ENCODE measurements at places on chromosomes 3 and 15.

DNA sequence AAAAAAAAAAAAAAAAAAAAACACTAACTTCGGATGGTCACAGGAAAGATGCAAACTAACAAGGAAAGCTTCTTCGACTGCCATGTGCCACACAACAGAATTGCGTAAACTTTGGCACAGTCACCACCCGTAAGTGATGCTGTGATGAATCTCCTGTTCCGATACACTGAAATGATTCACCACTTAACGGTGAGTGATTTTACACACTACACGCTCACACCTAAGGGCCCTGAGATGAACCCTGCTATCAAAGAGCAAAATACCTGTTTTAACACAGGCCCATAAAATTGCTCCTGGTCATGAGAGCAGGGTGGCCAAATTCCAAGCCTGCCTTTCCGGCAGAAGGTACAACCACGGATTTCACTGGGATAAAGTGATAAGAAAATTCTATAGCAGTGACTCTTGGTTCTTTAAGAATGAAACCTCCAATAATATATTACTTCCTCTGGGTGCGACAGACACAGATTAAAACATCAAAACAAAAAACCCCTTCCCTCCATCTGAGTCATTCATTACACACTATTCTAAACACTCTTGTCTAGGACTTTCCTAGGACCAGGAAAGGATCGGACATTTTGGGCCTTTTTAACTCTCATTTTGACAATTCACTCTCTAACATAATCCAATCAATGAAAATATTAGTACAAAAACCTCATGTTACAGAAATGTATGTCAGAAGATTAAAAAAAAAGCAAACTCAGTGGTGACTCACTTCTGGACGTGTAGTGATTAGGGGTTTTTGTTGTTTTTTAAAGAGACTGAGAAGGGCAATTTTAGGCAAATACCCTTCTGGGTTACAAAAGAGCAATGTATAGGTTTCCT, 28.3 kb downstream of the LRIG1 start:
- no peak for DNase-seq

DNA sequence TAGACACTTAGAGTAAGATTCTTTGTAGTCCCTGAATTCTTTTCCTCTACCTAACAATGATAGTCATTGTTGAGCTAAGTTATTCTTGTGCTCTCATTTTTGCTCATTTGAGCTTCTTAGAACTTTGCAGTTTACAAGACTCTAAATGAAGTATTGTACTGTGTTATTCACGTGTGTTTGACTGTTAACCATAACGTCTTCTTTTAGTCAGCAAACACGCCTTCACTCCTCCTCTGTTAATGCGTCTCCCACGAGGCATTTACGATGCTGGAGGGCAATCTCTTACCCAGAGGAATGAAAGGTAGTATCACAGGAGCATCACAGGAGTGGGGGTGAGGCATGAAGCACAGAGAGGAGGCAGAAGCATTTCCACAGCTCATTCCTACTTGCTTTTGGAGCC, 14.8 kb upstream of the P2RY14 start:
- no peak for DNase-seq

DNA sequence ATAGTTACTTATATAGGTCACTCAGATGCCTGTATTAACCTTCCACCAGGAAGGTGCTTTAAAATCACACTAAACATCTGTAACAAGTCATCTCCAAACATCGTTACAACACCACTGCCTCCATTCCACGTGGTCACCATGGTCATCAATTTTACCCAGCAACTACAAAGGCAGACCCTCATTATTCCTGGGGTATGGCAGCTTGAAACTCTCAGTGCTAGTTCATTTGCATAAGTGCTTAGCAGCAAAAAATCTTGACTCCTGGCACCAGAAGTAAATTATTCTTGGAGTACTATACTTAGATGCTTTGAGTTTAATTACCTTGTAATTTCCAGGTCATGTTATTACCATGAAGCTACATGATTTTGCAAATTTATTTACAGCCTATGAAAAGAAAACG, 250.6 kb downstream of the KBTBD8 start:
- DNase-seq = no peak

GRCh38 chr15:93420050-93420452, 331.0 kb upstream of the RGMA start:
- DNase-seq = no peak

- DNase-seq = no peak
Measured at GRCh38 chr3:90095811-90096210, 988.4 kb downstream of the EPHA3 start.

DNA sequence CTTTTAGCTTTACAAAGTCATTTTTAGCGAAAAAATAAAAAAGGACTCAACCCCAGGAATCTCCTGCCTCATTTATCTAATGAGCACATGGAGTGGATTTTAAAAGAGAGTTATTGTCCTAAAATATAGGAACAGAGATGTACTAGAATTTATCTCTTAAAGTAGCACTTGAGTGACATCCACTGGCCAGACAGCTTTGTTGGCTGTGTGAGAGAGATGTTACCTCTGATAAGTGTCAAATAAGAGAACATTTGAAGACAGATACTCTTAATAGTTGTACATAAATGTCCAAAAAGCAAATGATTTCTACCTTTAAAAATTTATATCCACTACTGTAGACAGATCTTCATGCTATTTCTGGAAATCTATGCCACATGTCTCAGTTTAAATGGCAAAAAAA, 12.3 kb upstream of the MFSD1 start:
- DNase-seq = no peak

DNA sequence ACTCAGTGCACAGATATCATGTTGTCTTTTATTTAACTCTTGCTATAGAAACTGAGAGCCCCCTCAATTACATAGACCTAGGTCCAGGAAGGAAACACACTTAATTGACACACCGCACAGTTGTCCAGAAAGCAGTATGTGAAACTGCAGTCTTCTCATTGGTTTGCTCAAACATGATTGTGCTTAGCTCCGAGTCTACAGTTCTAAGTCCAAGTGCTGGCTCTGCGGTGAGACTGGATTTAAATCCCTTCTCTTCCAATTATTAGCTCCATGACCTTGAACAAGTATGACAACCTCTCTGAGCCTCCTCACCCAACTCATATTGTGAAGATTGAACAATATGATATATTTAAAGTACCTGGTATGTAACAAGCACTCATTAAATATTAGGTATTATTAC, 19.0 kb upstream of the AHSG start:
- DNase-seq = no peak

- DNase-seq = no peak
Measured at GRCh38 chr3:81955878-81956277, 194.4 kb upstream of the GBE1 start.

GRCh38 chr3:150564243-150564642, 17.7 kb downstream of the EIF2A start:
- DNase-seq = no peak

- no peak for DNase-seq
Measured at GRCh38 chr15:69697916-69698315, 245.3 kb downstream of the RPLP1 start.

DNA sequence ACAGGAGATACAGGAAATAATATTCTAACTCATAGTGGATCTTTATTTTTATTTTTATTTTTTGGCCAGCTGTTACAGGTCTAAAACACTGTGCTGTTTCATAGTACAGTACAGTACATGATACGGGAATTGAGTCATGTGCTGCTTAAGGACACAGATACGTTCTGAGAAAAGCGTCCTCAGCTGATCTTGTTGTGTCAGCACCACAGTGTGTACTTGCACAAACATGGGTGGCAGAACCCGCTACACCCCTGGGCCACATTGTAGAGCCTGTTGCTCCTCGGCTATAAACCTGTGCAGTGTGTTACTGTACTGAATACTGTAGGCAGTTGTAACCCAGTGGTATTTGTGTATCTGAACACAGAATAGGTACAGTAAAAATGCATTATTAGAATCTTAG, 183.4 kb downstream of the OR4M2 start:
- no peak for DNase-seq

GRCh38 chr3:138082992-138083386, 32.4 kb downstream of the DZIP1L start:
- DNase-seq = no peak

DNA sequence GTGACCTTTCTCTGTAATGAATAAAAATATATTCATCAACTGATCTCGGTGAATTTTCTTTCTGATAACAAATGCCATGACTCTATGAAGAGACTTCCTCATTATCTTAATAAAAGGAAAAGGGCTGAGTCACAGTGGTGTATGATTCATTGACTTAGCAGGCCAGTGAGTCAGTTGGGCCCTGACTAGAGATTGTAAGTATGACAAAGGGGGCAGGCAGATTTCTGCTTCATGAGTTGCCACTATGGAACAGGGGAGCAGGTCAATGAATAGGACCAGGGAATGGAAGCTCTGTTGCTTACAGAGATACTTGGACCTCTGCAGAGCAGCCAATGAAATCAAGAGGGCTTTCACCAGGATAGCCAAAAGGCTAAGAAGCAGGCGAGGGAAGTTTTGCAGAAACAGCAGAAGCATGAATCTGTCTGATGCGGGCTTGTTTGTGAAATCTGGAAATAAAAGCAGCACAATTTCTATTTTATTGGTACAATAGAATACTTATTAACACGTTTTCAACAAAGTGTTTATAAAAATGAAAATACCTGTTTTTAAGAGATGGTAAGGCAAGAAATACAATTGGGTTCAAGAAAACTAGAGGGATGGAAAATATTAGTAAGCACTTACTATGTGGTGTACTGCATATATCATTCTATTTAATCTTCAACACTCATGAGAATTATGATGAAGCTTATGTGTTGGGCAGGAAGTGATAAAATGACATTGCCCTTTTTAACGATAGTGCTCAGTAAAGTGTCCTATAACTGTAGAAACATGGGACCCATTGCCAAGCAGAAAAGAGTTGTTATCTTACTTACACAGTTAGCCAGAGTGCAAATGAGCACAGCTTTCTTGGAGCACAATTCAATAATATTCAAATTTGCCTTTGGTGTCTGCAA, 169.8 kb upstream of the MYRIP start:
- peak; percentile 78 for DNase-seq

- no peak for DNase-seq
Measured at GRCh38 chr3:47323431-47324277, 40.9 kb downstream of the KLHL18 start.

DNA sequence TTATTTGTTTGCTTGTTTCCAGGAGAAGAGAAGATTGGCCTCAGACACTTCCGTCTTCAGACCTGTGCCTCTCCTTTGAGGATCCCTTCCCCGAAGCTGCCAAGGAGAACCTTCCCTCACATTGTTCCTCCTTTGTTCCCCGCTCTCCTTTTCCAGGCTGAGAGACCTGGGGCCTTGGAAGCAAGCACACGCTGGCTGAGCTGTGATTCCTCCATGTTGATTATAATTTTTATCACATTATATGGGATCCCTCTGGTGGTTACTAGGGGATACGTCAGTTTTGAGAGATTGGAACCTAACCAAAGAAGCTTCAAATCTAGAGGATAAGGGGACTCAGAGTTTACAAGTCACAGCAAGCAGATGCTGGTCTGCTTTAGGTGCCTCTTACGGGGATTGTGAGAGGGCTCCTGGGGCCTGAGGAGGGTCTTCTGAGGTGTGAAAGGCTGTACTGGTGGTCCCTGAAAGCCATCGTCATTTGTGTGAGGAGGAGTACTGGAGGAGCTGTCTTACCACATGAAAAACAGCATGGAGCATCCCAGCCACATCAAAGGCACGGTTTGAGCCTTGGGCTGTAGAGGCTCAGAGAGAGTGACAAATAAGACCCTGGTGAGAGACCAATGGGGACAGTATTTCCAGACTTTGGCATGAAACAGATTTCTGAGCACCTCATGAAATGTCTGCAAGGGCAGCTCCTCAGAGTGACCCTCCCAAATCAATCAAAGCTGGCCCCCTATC, 760.1 kb upstream of the CFAP20DC start:
- no peak for DNase-seq
